CD8-positive, alpha-beta memory T cell (primary cell): ENCODE measurements at places on chromosomes 5 and 9. TPM values are rescaled to one million over a fixed set of nuclear protein-coding genes. Genes with fewer than 3 reads are reported as not detected.

DNA sequence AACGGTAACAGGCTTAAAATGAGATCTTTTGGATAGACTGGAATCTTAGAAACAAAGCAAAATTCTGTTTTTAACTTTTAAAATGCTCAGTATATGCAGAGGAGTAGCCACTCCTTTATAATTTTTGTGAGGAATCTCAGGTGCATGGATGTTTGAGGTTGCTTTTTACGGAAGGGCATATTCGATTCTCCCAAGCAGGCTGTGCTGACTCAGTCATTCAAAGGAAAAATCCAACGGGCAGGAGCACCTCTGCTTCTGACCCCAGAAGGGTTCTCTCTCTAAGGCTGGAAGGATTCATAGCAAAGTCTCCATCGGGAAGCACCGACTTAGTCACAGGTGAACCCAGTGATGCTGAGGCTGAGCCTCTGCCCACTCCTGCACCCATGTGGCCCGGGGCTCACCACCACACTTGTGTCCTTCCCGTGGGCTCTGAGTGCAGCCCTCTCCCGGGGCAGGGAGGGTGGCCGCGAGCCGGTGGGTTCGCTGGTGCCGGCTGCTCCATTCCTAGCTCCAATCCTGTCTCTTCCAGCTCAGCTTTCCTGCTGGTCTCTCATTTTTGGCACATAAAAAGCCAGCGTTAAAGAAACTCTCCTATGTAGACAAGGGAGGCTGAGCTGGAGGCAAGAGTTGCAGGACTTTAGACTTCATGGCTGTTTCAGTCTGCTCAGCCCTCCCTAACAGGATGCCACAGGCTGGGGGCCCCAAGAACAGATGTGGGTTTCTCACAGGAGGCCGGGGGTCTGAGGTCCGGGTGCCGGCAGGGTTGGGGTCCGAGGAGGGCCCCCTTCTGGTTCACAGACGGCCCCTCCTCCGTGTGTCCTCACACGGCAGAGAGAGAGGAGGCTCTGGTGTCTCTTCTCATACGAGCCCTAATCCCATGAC, 135.6 kb upstream of the LPCAT1 start:
- DNase-seq, result no peak

GRCh38 chr9:96253059-96253696, 48.8 kb downstream of the HSD17B3 start:
- DNase-seq, result no peak

- DNase-seq, result no peak
Observed at GRCh38 chr5:147223948-147224791, 10.7 kb upstream of the STK32A start.

The SH2D3C gene
- 13.9 TPM for total RNA-seq

The OR13C9 gene
- total RNA-seq, result not detected

- no peak for DNase-seq
Observed at GRCh38 chr5:97501286-97501964, 318.4 kb upstream of the RIOK2 start.

DNA sequence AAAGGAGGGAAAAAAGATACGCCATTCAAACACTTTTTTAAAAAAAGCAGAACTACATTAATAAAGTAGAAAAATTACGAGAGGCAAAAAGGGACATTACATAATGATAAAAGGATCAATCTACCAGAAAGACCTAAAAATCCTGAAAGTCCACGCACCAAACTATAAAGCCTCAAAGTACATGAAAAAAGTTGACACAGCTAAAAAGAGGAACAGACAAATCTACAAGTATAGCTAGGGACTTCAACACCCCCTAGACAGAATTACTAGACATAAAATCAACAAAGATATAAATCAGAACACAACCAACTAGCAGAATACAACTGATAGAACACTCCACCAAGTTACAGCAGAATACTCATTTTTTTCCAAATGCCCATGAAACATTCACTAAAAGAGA, 11.1 kb downstream of the CAMSAP1 start:
- no peak for DNase-seq

DNA sequence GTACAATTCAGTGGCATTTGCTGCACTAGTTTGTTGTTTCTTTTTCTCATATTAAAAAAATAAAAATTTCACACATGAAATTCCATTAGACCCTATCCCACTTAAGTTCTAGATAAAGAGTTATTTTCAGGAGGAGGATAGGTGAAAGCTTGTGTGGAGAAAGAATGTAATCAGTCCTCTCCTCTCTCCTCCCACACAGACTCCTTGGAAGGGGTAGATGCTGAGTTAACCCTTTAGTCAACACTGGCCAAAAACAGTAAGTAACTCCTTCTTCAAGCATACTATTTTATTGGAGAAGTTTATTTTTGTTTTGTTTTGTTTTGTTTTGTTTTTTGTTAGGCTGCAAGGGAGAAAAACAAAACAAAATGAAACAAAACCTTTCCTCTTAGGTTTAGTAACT, 30.6 kb upstream of the LMNB1 start:
- DNase-seq, result no peak

The EGFL7 gene
- total RNA-seq, result 0.61 TPM

DNA sequence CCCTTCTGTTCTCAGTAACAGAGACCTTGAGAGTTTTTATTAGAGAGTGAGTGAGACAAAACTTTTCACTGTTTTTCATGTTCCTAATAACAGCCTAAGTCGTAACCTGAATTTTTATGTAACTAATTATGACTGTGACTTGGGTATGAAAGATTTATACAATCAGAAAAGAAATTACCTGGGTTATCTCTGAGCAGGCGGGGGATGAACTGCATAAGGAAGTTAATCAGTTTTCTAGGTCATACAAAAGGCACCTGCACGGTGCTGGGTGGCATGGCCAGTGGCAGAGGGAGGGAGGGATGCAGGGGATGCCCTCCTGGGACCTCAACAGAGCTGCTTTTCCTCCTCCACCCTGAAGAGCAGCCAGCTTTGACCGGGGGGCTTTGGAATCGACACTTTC, 219.8 kb downstream of the HSPA4 start:
- DNase-seq, result no peak

The SPRY4 gene
- 1.1 TPM for total RNA-seq

The CDKN2A gene
- 4.1 TPM for total RNA-seq

The MLLT3 gene
- 36.8 TPM for total RNA-seq

The ROR2 gene
- not detected for total RNA-seq

DNA sequence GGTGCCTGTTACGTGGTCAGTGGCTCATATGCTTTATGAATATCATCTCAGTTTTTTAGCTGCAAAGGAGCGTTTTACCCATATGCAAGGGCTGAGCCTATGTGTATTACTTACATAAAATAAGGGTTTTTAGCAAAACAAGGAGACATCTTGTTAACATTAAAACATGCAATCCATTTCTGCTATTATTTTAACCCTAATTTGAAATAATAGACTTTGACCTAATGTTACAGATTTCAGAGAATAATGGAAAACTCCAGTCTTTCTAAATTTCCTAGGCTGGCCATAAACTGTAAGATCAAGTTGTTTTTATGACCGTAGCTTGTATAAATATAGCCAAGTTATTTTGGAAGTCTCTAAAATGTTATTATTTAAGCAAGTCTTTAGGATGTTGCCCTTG, 121.1 kb upstream of the SEMA6A start:
- DNase-seq, result no peak

The KLF9 gene
- 20.2 TPM for total RNA-seq

- no peak for DNase-seq
Observed at GRCh38 chr5:61578858-61579503, 246.9 kb downstream of the ZSWIM6 start.
